ENCODE measurements at places on chromosomes 1 and 21. TPM values are rescaled to one million over a fixed set of nuclear protein-coding genes. Genes with fewer than 3 reads are reported as not detected.

The FALEC gene
- total RNA-seq, result 0.80 TPM

The C1orf185 gene
- not detected for total RNA-seq

The SAMD11 gene
- 50.5 TPM for total RNA-seq

The EDARADD gene
- total RNA-seq, result 14.8 TPM

The SLAMF9 gene
- total RNA-seq, result not detected

The GBP7 gene
- total RNA-seq, result not detected

The LCE1B gene
- total RNA-seq, result not detected

The ZRANB2 gene
- 87.1 TPM for total RNA-seq

The SH3D21 gene
- total RNA-seq, result 15.7 TPM

The FCER1A gene
- total RNA-seq, result not detected

The MPL gene
- total RNA-seq, result not detected

The OLIG2 gene
- 1.4 TPM for total RNA-seq

The TNFRSF25 gene
- 29.4 TPM for total RNA-seq

The TMEM79 gene
- total RNA-seq, result 18.1 TPM

The KANK4 gene
- total RNA-seq, result 5.9 TPM

The SLC22A15 gene
- total RNA-seq, result 3.4 TPM

The HES3 gene
- total RNA-seq, result not detected

The GPR52 gene
- 0.43 TPM for total RNA-seq

The NPPB gene
- 0.71 TPM for total RNA-seq

The CAPZA1 gene
- total RNA-seq, result 128 TPM

The SPSB1 gene
- 5.6 TPM for total RNA-seq

The CELA3B gene
- total RNA-seq, result not detected

The LRRC39 gene
- 0.40 TPM for total RNA-seq

The LENEP gene
- total RNA-seq, result 0.52 TPM

The TSTD1 gene
- 40.8 TPM for total RNA-seq

The TENT5C gene
- total RNA-seq, result 12.9 TPM

The KRTAP10-6 gene
- total RNA-seq, result not detected

The OPTC gene
- total RNA-seq, result not detected

The SYT2 gene
- 11.9 TPM for total RNA-seq

The S1PR1 gene
- 1.9 TPM for total RNA-seq

The CD84 gene
- not detected for total RNA-seq

The DEDD gene
- 41.0 TPM for total RNA-seq

The GPR25 gene
- total RNA-seq, result not detected

The CCDC27 gene
- total RNA-seq, result not detected

The LEMD1 gene
- total RNA-seq, result 5.5 TPM

The PROK1 gene
- total RNA-seq, result 0.29 TPM

The C21orf58 gene
- total RNA-seq, result 14.0 TPM

The RIMKLA gene
- 2.3 TPM for total RNA-seq

The IQCC gene
- total RNA-seq, result 4.3 TPM

The KRTAP7-1 gene
- not detected for total RNA-seq

The LINGO4 gene
- total RNA-seq, result not detected

The CD1B gene
- not detected for total RNA-seq

The TRIM17 gene
- total RNA-seq, result 7.8 TPM

The LCE4A gene
- total RNA-seq, result not detected

The LIPI gene
- not detected for total RNA-seq

The TLCD4 gene
- 17.7 TPM for total RNA-seq

The SUSD4 gene
- total RNA-seq, result 7.0 TPM

The DIRAS3 gene
- total RNA-seq, result 4.4 TPM

The WNT4 gene
- 26.4 TPM for total RNA-seq

The PODN gene
- 3.2 TPM for total RNA-seq

Measured in type B pancreatic cell (in vitro differentiated cells).